ENCODE measurements at places on chromosomes 13 and 19.
A peak's percentile ranks its signal among the peaks of the same experiment; 100 is the strongest.

GRCh38 chr19:50975766-50976165, 6.4 kb upstream of the KLK6 start:
- no peak for DNase-seq

DNA sequence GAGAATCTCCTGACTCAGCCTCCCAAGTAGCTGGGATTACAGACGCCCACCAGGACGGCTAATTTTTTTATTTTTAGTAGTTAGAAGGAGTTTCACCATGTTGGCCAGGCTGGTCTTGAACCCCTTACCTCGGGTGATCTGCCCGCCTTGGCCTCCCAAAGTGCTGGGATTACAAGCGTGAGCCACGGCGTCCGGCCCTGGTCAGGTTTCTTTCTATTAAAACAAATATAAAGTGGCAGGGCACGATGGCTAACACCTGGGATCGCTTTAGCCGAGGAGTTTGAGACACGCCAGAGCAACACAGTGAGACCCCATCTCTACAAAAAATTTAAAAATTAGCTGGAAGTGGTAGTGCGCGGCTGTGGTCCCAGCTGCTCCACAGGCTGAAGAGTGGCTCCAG, 1.5 kb upstream of the MED25 start:
- no peak for DNase-seq

DNA sequence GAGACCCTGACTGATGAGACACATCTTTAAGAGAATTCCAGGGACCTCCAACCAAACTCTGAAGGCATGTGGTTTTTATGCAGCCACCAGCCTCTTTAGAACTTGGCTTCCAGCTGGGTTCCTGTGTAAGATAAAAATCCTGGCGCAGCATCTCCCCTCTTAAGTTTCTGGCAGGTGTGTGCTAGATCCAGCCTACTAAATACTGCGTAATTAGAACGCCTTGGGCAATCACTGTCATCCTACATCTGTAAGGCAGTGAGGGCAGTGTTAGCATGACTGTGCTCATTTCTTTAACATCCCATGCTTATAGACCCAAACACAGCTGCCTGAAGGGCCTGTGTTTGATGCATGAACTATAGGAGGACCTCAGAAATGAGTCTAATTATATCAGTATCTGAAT, 173.5 kb upstream of the OBI1 start:
- no peak for DNase-seq

DNA sequence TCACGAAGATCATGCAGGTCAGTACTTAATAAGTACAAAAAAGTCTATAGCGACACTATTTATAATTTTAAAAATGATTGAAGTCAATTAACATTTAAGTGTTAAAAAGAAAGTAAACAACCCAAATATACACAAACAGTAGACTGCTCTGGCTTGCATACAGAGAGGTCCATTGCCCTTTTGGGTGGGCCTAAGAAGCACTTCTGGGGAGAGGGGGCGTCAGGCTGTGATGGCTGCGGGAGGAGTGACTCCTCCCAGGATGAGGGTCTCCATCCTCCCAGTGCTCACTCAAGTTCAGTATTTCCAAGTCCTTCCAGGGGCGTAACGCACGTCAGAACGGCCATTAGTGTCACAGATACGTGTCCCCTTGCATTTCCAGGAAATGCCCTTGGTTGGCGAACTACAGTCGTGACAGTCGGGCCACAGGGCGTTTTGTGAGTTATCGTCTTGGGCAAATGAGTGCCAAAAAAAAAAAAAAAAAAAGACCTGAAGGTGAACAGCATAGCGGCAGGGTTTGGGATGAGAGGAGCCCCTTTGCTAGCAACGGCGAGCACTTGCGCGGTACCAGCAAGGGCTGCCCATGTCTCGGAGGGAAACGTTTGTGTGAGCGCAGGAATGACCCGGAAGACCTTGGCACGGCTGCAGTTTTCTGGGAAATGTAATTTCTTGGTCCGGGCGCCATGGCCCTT, at the start of gene SCGB2B2:
TSS of gene SCGB2B2 (minus strand) at position 463 of the 689 bp plus-strand sequence. CDS start 82,596 bp downstream, outside the sequence.
- peak; percentile 95 for DNase-seq
